ENCODE measurements at places on chromosomes 7 and 10.

- no peak for DNase-seq
Observed at GRCh38 chr7:130269318-130269694, 2.6 kb downstream of the CPA2 start.

GRCh38 chr7:14974688-14975087 lies 72.1 kb upstream of the DGKB start:
- DNase-seq, result no peak

GRCh38 chr10:36801660-36802059 lies 323.7 kb upstream of the ANKRD30A start:
- DNase-seq, result no peak

GRCh38 chr10:95818668-95819067 lies 62.7 kb downstream of the ENTPD1 start:
- no peak for DNase-seq

GRCh38 chr7:99054781-99055180 lies 89.1 kb downstream of the SMURF1 start:
- no peak for DNase-seq

GRCh38 chr10:3892440-3893425 lies 107.7 kb upstream of the KLF6 start:
- DNase-seq, result no peak

DNA sequence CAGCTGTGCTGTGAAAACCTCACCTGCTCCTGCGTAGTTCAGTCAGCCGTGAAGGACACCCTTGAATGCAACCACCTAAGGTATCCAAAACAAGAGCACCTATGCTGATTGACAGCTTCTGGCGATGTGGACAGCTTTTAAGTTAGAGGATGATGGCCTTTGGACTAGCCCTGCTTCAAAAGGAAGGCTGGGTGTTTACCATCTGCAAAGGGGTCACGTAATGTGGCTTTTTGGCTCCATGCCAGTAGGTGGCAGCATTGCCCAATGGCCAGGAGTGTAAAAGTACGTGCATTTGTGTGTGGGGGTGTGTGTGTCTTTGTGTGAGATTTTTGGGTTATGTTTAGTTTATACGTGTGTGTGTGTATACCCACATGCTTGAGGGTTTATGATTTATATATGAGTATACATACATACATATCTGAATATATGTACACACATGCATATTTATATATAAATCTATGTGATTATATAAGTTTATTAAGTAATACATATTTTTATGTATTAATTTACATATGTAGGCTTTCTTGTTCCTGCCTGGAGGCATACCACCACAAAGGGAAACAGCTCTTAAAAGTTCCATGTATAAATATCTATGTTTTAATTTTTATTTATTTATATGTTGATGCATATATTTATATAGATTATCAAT lies 236.3 kb upstream of the ANKRD30A start:
- no peak for DNase-seq

GRCh38 chr7:152902054-152902453 lies 142.5 kb downstream of the ACTR3B start:
- DNase-seq, result no peak

DNA sequence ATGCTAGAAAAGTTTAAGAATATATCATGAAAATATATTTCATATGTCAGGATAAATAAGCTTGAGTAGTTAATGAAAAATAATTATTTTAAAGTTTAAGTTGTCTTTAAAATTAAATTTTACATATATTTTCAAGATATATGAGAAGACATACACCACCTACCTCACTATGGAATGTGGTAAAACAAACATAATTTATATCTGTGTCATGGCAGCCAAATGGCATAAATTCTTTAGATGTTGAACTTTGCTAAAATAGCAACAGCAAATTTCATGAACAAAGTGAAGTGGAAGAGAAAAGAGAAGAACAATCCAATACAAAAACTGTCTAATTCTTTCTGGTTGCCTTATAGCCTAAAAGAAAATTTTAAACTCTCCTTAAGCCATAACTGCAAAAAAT lies 39.6 kb upstream of the SLC16A12 start:
- DNase-seq, result no peak

- no peak for DNase-seq
Observed at GRCh38 chr10:112585126-112585525, 138.1 kb downstream of the VTI1A start.

DNA sequence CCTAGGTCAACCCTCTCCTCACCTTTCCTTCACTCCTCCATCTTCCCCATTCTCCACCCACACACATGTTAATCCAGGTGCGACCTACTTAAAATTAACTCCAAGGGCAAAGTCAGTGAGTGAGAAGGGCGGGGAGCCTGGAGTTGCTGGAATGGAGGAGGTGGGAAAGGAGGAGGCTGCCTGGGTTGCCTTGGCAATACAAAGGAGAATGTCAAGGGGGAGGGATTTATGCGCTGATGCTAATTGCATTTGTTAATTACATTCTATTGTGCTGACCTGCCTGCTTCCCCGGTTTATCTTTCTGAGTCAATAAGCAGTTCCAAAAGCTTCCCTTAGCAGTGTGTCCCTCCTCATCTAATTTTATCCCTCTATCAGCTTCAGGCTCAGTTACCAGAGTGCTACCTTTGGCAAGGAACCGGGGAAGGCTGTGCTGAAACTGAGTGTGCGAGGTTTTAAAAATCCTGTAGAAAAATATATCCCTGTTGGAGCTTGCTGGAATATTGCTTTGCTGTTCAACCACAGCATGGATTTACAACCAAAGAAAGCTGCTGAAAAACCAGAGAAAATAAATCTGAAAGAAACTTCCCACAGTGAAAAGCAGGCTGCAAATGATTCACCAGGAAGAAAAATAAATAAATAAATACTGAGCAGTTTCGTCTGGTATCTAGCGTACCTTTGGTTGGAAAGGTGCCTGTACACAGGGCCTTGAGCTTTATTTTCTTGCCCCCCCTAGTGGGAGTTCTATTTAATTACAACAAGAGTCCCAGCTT lies 113.2 kb upstream of the DGKB start:
- no peak for DNase-seq

DNA sequence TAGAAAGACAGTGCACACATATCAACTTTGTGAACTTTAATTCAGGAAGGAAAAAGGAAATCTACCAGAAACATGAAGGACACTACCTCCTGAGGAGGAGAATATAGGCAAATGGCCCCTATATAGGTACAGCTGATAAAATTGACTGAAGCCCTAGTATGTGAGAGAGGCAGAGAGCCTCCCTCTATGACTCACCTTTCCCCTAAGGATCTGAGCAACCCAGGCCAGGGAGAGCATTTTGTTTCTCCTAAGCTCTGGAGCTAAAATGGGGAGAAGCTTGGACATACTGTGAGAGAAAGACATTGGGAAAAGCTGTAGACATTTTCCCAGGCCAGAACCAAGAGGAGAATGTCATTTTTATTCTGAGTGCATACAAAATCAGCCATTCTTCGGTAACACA lies 303.5 kb downstream of the AHR start:
- no peak for DNase-seq

DNA sequence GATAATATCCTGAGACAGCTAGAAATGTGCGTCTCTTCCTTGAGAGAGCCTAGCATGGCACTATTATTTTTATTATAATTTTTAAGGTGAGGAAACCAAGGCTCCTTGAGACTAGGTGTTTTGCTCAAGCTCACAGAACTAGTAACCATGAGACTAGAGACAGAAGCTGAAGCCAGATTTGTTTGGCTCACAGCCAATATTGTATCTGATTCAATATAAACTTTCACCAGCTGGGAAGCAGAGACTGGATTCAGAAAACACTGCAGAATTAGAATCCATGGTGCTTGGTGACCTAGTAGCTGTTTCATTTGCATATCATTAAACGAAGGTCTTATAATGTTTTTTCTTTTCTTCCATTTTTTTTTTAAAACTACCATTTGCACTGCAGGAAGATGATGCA lies 64.4 kb downstream of the DNAJB9 start:
- DNase-seq, result no peak

DNA sequence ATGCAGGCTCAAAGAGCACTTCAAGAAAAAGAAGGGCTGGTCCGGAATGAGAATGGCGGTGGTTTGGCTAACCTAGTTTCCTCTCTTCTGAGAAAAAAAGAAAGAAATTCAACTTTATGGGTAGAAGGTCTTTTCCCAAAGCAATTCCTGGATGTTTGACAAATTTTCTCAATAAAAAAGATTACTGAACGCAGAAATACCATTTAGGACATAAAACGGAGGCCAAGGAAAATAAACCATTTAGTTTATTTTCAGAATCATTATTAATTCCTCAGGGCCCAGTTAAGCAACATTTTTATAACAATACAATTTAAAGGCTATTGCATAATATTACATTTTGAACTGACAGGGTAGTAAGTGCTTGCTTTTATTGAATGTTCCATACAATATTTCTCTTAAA lies 284.6 kb upstream of the ANKRD30A start:
- no peak for DNase-seq

- DNase-seq, result no peak
Observed at GRCh38 chr7:116142850-116143249, 67.5 kb upstream of the TES start.

- no peak for DNase-seq
Observed at GRCh38 chr7:2931034-2931415, 86.9 kb upstream of the GNA12 start.

GRCh38 chr7:20241911-20242261 lies 24.7 kb upstream of the MACC1 start:
- no peak for DNase-seq
